ENCODE measurements at places on chromosomes 6 and 20.

- DNase-seq = no peak
These were observed 313.5 kb downstream of the RFPL4B start for GRCh38 chr6:112660626-112661025.

DNA sequence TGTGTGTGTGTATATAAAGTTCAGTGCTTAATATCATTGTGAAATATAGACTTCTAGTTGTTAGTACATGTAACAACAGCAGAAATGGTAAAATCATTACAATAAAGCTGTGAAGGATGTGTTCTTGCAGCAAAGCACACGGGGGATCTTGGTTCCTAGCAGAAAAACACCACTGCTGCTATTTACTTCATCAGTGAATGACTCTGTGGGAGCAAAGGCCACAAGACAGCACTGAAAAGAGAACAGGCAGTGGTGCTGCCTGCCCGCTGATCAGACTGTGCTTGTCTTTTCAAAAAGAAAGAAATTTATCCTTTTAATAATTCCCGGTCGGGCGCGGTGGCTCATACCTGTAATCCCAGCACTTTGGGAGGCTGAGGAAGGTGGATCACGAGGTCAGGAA is 689.9 kb upstream of the CITED2 start:
- no peak for DNase-seq

DNA sequence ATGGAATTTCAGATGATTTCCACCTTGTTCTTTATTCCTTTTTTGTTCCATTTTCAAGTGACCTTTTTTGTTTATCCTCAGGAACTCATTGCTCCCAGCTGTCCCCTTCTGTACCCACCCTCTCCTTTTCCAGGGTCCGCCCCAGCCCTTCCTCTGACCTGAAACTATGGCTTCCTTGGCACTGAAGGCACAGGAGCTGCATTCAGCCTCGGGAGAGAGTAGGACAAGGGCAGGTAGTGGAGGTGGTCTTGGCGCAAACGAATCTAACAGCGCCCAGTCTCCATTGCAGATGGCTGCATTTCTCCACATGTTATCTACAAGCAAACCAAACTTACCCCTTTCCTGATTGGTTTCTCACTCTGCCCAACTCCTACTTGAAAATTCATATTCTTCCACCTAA is 8.8 kb upstream of the ULBP2 start:
- no peak for DNase-seq

- DNase-seq = no peak
These were observed 26.1 kb downstream of the C6orf141 start for GRCh38 chr6:49576618-49577017.

DNA sequence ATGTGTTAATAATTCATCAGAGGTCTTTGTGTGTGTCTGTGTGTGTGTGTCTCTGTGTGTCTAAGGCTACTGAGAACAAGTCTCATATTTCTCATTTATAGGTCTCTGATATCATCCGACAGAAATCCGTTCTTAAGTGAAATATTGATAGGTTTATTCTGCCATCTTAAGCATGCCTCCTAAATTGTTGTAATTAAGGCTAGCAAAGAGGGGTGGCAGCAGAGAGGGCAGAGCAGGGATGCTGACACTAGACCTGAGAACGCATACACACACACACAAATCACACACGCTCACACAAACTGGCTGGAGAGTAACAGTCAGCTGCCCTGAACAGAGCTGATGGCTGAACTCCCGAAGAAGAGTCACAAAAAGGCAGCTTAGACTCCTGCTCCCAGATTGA is 84.9 kb upstream of the LRFN2 start:
- no peak for DNase-seq

DNA sequence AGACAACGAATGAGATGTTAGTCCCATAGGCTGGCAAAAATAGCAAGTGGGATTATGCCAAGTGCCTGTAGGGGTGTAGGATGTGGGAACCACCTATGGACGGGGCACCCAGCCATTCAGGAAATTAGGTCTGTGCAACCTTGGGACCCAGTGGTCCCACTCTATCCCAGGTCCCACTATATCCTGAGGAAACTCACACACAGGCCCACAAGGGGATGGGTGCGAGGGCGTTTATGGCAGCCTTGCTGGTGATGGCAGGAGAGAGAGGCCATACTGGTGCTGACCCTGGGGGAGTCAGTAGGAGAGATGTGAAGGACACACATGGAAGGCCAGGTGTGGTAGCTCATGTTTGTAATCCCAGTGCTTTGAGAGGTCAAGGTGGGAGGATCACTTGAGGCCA is 163.6 kb downstream of the EYA2 start:
- no peak for DNase-seq

- no peak for DNase-seq
These were observed 16.9 kb downstream of the MOCS1 start for GRCh38 chr6:39917329-39917728.

GRCh38 chr20:958936-959815 is 42.9 kb downstream of the RSPO4 start:
- DNase-seq = no peak

- no peak for DNase-seq
These were observed 163.4 kb downstream of the MTFR2 start for GRCh38 chr6:136086686-136087085.

- DNase-seq = no peak
These were observed 108.8 kb upstream of the RAB32 start for GRCh38 chr6:146434732-146435390.

- no peak for DNase-seq
These were observed 205.7 kb downstream of the EPM2A start for GRCh38 chr6:145529582-145529981.

- no peak for DNase-seq
These were observed 13.3 kb upstream of the PTPN1 start for GRCh38 chr20:50496773-50497385.

DNA sequence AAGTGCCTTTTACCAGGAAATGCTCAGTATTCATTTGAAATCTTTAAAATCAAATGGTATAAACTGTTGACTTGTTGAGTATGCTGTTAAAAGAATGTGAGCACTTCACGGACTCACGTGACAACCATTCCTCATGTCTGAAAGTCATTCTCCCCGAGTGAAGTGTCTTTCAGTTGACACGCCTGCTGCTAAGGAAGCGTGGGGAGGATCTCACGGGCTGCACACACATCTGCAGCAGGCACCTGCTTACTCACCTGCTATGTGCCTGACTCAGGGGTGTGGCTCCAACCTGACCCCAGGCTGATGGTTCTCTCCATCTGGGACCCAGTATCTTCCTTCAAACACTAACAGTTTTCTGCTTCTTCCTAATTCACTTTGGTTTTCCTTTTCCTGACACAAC is 32.7 kb downstream of the WDR27 start:
- DNase-seq = no peak

GRCh38 chr6:9347608-9348007 is 912.3 kb upstream of the SLC35B3 start:
- no peak for DNase-seq

GRCh38 chr6:139567095-139567494 is 192.6 kb upstream of the CITED2 start:
- DNase-seq = no peak

DNA sequence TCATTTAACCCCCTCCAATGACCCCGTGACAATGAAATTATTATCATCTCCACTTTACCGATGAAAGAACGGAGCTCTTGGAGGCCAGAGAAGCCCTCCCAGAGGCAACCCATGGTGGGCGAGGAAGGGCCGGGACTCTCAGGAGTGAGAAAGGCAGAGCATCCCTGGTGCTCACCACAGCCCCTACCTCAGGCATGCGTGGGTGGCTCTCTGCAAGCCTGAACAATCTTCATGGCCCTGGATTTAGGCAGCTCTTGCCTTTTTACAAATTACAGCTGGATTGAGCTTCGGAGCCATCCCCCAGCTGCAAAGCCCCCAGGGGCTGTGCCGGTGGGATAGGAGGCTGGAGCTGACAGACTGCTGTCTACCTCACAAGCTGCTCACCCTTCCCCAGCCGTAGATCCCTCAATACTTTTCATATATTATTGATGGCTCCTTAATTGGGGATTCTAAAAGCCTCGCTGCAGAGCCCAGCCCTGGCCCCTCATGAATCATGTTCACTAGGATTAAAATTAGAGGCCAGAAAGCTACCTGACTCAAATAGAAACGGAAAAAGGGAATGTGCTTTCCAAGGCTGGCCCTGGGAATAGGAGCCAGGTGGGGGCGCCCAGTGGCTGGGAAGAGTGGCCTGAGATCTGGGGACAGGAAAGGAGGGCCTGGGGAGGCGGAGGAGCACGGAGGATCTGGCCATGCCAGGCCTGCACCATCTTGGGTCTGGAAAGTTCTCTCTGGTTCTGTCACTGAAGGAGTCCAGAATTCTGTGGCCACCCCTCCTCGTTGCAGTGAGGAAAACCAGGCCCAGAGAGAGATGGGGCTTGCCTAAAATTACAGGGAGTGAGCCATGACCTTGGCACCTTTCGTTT is 29.1 kb downstream of the CPNE5 start:
- DNase-seq = no peak

DNA sequence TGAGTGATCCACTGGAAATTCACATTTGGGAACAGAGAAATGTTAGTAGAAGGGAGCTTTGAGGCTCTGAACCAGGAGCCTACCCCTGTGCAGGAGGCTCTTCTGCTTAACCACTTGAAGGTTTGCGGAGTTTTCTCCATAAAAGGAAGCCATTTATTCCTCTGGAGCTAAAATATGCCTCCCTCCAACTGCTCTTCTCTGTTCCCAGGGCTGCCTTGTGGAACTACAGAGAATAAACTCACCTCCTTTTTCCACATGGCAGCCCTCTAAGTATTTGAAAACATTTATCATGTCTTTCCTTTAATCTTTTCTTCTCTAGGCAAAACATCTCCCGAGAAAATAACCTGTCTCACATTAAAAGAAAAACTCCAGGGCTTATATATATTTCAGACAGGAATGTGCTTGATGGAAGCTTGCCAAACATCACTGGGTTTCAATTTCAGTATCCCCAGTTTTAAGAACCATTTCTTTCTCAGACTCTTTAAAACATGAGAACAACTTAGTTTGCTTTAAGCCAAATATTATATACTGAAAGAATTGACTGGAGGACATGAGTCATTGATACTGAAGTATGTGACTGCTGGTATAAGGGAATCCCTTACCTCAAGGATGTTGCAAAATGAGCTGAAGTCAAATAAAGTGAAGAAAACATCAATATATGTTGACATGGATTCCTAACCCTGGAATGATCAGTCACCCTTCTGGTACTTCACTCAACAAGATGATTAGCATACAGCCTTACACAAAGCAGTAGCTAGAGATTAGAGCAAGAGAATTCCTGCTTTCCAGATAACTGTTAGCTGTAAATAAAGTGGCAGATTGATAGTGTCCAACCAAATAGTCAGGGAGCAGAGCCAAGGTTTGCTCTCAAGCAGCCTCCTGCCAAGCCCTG is 74.0 kb downstream of the ZBTB2 start:
- DNase-seq = no peak

DNA sequence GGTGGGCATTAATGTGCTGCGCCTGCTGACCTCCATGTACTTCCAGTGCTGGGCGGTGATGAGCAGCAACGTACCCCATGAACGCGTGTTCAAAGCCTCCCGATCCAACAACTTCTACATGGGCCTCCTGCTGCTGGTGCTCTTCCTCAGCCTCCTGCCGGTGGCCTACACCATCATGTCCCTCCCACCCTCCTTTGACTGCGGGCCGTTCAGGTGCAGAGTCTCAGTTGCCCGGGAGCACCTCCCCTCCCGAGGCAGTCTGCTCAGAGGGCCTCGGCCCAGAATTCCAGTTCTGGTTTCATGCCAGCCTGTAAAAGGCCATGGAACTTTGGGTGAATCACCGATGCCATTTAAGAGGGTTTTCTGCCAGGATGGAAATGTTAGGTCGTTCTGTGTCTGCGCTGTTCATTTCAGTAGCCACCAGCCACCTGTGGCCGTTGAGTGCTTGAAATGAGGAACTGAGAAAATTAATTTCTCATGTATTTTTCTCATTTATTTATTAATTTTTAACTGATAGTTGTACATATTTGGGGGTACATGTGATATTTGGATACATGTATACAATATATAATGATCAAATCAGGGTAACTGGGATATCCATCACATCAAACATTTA is 35.2 kb upstream of the NOP56 start:
- DNase-seq = no peak

DNA sequence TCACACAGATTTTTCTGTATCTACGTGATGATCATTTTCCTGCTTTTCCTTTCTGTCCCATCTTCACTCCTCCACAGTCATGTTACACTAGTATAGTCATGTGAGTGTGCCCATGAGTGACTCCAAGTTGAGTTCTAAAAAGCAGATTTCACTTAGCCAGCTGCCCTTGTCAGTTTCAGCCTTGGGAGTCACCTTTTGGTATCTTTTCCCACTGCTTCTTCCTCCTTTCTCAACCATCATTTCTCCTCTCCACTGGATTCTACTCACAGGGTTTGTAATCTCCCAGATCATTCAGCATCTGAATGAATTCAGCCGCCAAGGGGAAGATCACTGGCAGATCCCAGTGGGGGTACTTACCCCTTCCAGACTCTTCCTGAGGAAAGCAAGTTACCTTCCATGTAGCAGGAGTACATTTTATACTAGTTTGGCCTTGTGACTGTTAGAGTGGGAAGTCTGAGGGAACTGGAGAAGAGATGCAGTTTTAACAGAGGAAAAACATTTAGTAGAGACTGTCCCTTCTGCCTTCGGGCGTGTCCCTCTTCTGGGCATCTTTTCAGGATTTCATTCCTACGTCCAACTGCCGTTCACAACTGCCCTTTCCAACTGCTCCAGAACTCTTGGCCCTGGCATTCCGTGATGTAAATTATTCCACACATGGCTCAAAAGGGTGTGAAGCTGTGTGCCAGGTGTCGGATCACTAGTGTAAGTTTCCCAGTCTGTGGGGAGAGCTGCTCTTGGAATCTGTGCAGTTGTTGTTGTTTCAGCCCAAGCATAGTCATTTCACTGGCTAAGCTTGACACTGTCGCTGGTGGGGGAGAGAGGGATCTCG is 38.9 kb downstream of the BICRAL start:
- DNase-seq = no peak

GRCh38 chr6:141580988-141581552 is 551.7 kb upstream of the GJE1 start:
- no peak for DNase-seq

GRCh38 chr6:105680131-105680530 is 277.2 kb upstream of the PREP start:
- DNase-seq = no peak

DNA sequence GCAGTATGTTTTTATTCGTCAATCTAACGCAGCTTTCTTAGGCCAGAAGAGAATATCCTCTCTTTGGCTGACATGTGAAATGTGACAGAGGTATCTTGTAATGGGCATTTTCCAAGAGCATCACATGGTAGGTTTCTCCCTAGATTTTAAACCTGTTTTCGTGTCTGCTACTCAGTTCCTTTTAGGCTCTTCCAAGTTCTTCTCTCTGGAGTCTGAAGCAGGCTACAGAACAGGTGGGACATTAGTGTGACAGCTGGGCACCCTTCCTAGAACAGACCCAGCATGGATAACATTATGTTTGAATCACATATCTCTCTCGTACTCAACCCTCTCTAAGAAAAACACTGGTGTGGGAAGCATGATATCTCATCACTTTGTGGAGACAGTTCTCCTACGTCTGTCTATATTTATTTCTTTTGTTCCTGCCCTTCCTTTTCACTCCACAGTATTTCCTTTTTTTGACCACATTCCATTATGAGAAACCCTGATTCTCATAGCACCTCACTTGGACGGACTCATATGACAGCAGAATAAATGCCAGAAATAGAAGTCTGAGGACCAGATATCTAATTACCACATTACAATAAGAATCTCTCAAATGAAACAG is 263.4 kb downstream of the NKAIN2 start:
- DNase-seq = no peak

GRCh38 chr6:16140607-16141006 is 11.7 kb downstream of the MYLIP start:
- DNase-seq = no peak

- no peak for DNase-seq
These were observed 185.8 kb upstream of the MAN1A1 start for GRCh38 chr6:119535332-119535731.

Measured in NCI-H1436 treated with DMSO at 0.1 percent for 48 hours (cell line).